Effector memory CD8-positive, alpha-beta T cell (primary cell): ENCODE measurements at places on chromosomes 2 and 18.

DNA sequence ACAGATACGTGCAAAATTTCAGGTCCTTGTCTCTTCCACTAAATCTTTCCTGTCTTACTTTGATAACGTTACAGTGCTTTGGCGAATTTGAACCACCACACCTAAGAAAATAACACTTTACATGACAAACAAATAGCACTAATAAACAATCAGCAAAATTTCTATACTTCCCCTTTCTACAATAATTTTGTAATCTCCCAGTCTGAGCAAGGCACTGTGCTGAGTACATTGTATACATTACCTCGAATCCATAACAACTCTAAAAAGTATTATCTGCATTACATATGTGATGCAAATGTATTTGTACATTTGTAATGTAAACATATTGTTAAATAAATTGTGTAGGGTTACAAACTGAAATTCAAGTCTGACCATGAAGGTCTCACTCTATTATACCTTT, 49.9 kb downstream of the RTN4 start:
- DNase-seq, result no peak

GRCh38 chr2:182064019-182064778, 78.5 kb downstream of the PPP1R1C start:
- no peak for DNase-seq

DNA sequence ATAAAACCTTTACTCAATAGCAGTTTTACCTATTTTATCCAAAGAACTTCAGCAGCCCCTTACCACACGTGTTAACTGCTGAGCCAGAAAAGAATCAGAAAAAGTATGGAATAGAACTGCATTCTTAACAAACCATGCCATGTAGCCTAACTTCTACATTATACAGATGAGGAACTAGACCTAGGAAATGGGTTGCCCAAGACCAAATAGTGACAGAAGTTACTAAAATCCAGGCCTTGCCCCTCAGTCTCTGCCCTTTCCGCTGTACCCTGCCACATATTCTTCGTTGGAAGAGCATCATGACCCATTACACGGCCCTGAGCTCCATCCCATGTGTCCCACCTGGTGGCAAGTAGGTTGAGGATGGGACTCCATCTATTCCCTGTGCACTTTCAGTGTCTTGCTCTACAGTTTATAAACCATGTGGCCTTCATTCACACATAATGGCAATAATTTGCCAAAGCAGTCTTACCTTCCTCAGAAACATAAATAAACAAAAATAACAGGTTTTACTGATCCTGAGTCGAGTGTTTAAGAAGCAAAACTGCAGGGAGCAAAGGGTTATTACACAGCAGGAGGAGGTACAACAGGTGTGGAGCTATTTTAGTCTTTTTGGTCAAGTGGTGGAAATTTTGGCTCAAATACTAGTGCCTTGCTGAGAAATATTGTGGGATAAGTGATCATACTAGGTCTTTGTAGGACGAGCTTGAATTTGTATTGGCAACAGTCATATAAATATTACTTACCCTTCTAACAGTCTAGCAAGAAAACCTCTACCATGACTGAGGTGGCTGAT, 46.5 kb downstream of the HNRNPLL start:
- no peak for DNase-seq

- DNase-seq, result no peak
Observed at GRCh38 chr2:145044491-145044890, 524.6 kb upstream of the ZEB2 start.

DNA sequence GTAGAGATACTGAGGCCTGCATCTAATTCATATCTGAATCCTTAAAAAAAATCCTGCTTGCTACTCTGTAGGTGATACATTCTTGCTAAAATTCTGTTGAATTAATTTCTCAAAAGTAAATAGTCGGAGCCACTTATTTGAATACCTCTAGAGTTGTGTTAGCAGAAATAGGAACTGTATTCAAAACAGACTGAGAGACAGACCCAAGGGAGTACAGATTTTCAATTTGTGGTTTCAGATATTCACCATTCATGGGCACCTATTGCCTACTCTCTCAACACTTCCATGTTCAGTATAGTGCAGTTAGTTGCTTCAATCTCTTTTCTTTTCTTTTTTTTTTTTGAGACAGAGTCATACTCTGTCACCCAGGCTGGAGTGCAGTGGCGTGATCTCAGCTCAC, 46.6 kb upstream of the CTLA4 start:
- no peak for DNase-seq

DNA sequence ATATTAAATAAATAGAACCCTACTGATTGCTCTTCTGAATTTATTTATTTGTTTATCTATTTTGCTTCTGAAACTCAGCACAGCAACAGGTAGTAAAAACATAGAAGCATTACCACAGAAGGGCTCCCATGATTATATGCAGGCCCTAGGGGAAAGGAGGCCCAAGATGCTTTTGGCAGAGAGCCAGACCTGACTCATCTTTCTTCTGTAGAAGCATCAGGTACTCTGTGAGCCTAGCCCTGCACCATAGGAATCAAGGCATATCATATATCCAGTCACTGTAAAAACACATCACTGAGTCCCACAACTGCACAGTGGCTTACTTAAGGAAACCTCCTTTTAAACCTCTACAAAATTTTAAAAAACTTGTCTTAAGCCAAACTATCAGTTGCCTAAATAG, 1.8 kb downstream of the SCN9A start:
- no peak for DNase-seq

DNA sequence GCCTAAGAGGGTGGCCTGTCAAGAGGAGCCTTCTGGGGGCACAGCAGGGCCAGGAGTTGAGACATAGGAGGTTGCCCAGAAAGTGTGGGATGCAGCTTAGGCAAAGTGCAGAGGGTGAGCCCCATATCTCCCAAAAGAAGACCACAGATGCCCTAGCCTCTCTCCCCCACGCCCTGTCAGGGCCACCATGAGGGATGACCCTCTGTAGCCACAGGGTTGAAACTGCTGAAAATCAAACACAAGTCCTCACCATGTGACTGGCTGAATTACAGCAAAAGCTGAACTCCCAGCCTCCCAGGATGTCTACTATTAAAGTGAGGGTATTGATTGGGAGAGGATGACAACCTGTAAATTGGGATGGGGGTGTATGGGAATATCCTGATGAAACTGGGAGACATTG, 37.4 kb upstream of the ARHGEF4 start:
- no peak for DNase-seq

DNA sequence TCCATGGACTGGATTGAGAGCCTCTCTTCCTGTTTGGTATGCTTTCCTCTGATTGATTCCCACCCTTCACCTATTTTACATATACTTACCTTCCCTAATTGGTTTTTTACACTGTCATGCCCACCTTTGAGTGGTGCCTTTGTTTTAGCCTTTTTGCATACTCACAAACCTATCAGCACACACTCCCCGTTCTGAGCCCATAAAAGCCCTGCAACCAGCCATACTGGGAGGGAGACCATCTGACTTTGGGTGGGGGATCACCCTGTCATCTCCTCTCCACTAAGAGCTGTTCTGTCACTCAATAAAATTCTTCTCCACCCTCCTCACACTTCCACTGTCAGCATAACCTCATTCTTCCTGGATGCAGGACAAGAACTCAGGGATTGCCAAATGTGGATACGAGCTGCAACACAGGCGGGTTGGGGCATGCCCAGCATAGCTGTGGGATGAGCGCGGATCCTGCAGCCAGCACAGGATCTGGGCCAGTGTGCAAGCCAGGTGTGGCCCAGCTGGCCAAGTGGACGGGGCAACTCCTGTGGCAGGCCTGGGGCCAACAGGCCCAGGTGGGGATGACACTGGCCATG, 9.4 kb upstream of the MOB1A start:
- no peak for DNase-seq

GRCh38 chr18:52190195-52190594, 149.8 kb upstream of the DCC start:
- no peak for DNase-seq

DNA sequence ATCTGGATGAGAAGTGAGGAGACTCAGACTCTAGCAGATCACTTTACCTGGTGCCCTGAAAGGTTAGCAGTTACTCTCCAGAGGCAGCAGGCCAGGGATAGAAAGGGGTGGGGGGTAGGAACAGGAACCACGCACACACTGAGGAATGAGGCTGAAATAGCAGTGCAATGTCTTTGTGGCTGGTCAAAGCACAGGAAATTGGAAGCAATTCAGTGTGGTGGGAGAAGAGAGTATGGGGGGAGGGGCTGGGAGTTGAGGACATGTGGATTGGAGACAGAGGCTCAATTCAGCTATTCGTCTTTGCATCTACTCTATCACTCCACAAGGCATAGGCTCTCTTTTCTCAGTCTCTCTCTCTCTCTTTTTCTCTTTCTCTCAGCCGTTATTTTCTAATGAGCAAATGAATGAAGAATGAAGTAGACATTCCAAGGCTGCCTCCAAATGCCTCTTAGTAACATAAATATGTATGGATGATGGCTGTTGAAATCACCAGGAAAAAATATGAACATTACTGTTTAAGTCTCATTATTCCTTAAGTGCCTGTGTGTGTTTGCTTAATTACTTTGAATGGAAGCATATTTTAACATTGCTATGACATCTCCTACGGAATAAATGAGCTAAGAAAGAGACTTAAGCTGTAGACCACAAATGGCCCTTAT, 979.4 kb downstream of the TSN start:
- DNase-seq, result no peak

DNA sequence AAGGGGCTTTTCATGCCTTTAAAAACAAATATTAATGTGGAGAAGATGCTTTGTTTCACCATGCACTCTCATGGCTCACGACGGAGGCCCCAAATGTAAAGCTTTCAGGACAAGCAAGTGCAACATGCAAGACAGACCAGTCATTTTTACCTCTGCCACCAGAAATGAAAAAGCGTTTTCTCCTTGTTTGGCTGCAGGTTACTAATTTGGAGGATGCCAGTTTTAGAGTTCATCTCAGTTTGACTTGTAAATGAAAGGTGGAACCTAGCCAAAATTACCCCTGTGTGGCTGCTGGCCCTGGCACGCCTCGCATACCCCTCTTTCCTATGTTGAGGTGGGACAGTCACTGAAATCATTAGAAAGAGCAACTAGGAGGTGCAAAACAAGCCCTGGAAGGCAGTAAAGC, 138.6 kb downstream of the BCL2 start:
- DNase-seq, result no peak

- no peak for DNase-seq
Observed at GRCh38 chr2:28209864-28210263, 182.8 kb upstream of the FOSL2 start.

- no peak for DNase-seq
Observed at GRCh38 chr18:5036523-5036922, 160.5 kb downstream of the AKAIN1 start.

DNA sequence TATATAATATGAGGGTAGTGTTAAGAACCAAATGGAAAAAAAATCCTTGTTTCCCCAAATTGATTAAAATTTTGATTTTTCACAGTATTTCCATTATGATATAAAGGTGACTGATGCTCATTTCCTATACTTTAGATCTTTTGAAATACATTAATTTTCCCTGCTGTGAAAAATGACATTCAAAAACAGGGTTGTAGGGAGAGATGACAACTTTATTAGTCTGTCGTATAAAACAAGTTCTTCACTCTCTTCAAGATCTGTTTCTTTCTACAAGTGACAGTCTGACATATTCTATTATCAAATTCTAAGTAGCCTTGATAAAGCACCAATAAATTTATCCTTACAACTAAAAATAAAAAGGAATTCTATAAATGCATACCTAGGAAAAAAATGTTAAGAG, 45.3 kb upstream of the VWC2L start:
- no peak for DNase-seq

GRCh38 chr2:160270571-160271113, 70.6 kb upstream of the ITGB6 start:
- DNase-seq, result no peak

DNA sequence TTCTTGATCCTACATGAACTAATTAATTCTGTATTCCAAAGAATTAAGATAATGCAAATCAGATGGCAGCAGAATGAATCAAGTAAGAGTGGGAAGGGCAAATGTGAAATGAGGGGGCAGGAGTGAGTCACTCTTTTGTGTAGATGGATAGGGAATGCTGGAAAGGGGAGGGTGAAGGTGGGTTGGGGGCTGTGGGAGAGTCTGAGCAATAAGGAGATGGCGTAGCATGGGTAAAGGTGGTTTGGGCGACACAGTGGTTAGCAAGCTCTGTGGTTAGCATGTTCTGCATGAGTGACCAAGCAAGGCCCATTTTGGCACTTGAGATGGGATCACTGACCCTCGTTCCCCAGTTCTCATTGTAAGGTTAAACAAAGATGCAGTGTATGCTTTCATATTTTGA, 20.4 kb downstream of the GPD2 start:
- DNase-seq, result no peak

DNA sequence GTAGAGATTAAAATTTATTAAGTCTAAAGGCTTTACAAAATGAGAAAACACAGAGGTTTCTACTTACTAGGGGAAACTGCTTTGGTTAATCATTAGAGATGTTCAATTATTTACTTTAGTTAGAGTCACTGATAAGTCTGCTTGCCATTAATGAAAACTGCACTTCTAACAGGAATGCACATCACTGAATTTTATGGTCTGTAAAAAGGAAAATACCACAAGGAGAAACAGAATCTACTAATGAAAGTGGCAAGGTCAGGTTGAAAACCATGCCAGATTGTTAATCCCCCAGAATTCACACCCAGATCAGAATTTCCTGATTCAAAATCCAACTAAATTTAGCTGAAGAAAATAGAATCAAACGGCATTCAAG, 90.5 kb upstream of the GRB14 start:
- DNase-seq, result no peak

GRCh38 chr18:14093307-14093915, 38.8 kb downstream of the ZNF519 start:
- DNase-seq, result no peak

- DNase-seq, result no peak
Observed at GRCh38 chr2:183283209-183283608, 159.0 kb downstream of the NUP35 start.

GRCh38 chr2:114185501-114185900, 256.9 kb upstream of the DPP10 start:
- DNase-seq, result no peak

GRCh38 chr2:5537180-5537688, 154.9 kb upstream of the SOX11 start:
- no peak for DNase-seq

DNA sequence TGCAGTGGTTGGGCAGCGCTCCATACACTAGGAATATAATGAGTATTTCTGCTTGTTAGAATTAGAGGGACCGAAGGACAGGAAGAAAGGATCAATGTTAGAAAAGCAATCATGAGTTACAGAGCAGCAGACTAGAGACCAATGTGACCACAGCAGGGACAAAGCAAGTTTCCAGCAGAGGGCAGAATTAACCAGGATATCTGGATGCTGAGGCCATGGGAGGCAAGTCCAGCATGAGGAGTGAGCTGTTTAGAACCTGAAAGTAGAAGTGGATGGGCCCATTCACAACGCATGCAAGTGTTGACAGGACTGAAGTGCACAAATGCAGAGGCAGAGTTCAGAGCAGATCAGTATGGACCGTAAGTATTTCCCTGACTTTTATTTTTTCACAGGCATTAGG, 910.4 kb upstream of the GYPC start:
- no peak for DNase-seq

GRCh38 chr18:77208964-77209363, 40.7 kb upstream of the GALR1 start:
- DNase-seq, result no peak
